ENCODE measurements at places on chromosomes 13 and 19. TPM values are rescaled to one million over a fixed set of nuclear protein-coding genes. Genes with fewer than 3 reads are reported as not detected.

Gene GET3
- 44.7 TPM for total RNA-seq

Gene TTC9B
- 16.4 TPM for total RNA-seq

Gene ZNF728
- total RNA-seq, result not detected

Gene NAPSA
- total RNA-seq, result 0.36 TPM

Gene ZFR2
- total RNA-seq, result 8.1 TPM

Measured in motor neuron (in vitro differentiated cells).